ENCODE measurements at places on chromosomes 2 and 18.

DNA sequence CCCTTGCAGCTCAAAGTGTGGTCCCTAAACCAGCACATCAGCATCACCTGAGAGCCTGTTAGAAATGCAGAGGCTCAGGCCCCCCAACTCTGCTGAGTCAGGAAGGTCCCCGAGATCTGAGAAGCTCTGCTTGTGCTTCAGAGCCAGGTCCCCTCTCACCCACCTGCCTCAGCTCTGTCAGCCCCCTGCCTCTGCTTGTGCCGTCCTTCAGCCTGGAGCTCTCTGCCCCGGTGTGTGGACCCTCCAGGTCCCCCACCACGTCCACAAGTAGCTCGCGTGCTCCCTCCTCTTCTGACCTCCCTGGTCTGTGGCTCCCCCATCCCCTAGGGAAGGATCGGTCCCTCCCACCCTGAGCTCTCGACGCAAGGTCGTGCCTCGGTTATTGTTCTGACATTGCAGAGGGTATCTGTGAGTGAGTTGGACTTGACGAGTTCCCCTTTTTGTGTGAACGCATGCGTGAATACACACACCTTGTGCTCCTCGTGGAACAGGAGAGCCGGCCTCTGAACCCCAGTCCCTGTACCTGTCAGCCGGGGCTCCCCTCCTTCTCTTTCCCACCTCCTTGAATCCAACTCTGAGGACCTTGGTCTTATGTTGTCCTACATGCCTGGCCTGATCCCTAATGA is 75.5 kb upstream of the TAF1B start:
- no peak for DNase-seq

GRCh38 chr18:33495278-33495677 is 54.8 kb upstream of the CCDC178 start:
- no peak for DNase-seq

- DNase-seq: no peak
Observed at GRCh38 chr2:123303731-123304130, 721.4 kb upstream of the CNTNAP5 start.

- no peak for DNase-seq
Observed at GRCh38 chr2:6310256-6311215, 555.2 kb downstream of the CMPK2 start.

DNA sequence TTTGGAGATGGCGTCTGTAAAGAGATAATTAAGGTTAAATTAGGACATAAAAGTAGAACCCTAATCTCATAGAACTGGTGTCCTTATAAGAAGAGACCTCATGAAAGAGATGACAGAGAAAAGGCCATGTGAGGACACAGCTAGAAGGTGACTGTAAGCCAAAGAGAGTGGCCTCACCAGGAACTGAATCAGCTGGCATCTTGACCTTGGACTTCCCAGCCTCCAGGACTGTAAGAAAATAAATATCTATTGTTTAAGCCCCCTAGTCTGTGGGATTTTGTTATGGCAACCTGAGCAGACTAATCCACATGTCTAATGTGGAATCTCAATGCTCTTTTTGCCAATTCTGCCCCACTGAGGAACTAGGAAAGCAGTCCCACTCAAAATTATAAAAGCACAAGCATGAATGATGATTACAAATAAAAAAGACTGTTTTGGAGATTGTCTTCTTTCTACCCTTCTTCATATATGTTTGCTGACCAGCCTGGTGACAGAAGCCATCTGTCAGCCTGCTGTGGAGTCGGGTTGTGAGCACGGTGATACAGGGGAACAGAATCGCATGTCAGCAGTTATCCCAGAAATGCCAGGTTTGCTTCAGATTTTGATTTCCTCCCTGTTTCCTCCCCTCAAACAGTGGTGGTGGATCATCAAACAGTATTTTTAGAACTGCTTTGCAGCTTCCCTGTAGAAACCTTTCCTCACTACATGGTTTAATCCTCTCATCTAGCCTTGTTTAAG is 54.2 kb downstream of the INPP4A start:
- no peak for DNase-seq

- DNase-seq: no peak
Observed at GRCh38 chr2:47214990-47215389, 59.9 kb upstream of the STPG4 start.

- no peak for DNase-seq
Observed at GRCh38 chr2:180787330-180787729, 193.1 kb upstream of the UBE2E3 start.

- DNase-seq: no peak
Observed at GRCh38 chr2:45483997-45484396, 127.1 kb downstream of the SRBD1 start.

GRCh38 chr2:30866974-30867373 is 59.7 kb upstream of the CAPN13 start:
- DNase-seq: no peak

DNA sequence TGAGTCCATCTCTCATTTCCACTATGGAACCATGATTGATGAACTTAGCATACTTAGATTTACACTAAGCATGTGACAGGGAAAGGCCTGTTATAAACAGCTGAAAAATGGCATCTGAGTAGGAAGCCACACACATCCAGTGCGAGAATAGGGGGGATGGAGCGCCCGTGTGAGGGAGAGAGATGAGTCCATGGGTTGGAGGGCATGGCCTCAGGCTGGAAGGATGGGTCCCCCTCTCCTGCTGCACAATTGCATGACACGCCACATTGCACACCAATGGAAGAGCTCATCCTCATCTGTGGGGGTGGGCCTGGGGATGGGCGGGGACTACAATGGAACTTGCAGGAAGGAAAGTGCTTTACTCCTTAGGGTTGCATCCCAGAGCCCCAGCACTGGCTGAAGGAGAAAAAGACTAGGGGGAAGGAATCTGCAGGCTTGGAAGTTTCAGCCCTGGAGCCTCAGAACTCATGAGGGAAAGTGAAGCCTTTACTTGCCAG is 46.4 kb upstream of the CXCR4 start:
- DNase-seq: no peak

- DNase-seq: no peak
Observed at GRCh38 chr2:160608599-160608998, 115.0 kb upstream of the RBMS1 start.

- DNase-seq: no peak
Observed at GRCh38 chr18:23172591-23173380, 37.5 kb downstream of the CABLES1 start.

GRCh38 chr2:112055730-112056625 is 909 bp downstream of the TMEM87B start:
- DNase-seq: no peak

GRCh38 chr2:130328710-130329109 is 14.0 kb upstream of the IMP4 start:
- DNase-seq: no peak

- DNase-seq: no peak
Observed at GRCh38 chr2:157259386-157259785, 1.9 kb downstream of the GALNT5 start.

All from stimulated activated CD4-positive, alpha-beta T cell treated with anti-CD3 and anti-CD28 coated beads, TNF-alpha, amount 100 ng/mL, for 1 hour (primary cell).